Omental fat pad (tissue), 4 donors: ENCODE measurements at places on chromosomes 4 and X.

GRCh38 chr4:145183023-145183422 is 2.6 kb upstream of the OTUD4 start:
- DNase-seq = no peak

- no peak for DNase-seq
Measured at GRCh38 chrX:4762196-4762595, 1048.7 kb upstream of the PRKX start.

- DNase-seq = no peak
Measured at GRCh38 chr4:63170923-63171322, 1238.3 kb downstream of the TECRL start.

DNA sequence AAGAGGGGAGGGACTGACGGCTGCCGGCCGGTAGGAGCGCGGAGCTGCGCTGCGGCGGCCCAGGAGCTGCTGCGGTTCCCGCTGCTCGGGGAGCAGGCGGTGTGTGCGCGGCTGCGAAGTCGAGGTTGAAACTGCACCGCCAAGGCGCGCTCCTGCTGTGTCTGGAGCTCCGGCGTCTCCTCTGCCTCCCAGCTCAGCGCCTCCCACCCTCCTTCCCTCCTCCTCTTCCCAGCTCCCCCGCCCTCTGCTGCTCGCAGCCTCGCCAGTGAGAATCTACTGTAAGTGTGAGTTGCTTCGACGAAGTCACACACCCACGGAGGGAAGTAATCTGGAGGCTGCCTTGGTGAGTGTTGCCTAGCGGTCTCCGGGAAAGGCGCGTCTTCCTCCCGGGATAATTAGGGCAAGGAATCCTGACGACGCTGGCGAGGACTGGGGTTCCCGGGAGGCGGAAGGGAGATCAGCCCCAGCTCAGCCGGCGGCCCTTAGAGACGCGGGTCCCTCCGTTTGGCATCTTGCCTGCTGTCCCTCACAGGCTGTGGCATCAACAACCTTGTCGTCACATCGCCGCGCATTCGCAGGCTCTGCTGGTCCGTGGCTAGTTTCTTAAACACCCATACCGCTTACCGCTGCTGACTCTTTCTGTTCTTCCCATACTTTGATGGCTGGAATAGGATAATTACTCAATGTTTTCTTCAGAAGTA is at the start of gene EPHA5:
Gene EPHA5, minus strand, starts transcription at position 159 of the 701 bp plus-strand sequence. CDS start 747 bp downstream, outside the sequence.
- no peak for DNase-seq

DNA sequence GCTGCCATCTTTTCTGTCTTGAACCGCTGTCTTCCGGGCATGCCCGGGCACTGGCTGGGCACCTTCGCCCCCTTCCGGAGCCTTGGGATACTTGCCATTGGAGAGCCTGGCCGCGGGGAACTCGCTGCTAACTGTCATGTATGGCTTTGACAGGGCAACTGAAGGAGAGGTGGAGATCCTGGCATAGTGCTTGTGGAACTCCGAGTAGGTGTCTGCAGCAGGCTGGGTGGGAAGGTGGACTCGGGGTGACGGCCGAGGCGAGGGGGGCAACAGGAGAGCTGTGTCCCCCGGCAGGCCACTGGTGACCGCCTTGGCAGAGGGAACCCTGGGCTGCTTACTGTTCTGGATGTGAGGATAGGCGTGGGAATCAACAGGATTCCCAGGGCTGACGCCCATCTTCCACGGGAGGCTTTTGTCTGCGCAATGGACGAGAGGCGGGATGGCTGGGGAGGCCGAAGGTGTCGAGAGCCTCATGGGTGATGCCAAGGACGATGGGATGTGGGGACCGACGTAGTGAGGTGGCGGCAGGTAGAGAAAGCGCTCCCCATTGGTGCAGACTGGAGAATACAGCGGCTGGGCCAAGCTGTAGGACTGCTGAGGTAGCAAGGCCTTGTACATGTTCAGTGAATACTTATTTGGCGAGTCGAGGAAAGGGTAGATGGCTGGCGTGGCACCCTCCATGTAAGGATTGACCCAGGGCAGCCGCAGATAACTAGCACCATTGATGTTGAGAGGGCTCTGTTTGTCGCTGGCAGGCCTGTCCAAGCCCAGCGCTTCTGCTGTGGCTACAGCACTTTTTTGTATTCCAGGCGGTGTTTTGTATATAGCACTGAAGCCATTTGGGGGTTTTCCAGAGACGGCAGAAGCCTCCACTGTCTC is 23.4 kb downstream of the BCOR start:
- no peak for DNase-seq
